ENCODE measurements at places on chromosomes 7 and 10.
A peak's percentile ranks its signal among the peaks of the same experiment; 100 is the strongest.

DNA sequence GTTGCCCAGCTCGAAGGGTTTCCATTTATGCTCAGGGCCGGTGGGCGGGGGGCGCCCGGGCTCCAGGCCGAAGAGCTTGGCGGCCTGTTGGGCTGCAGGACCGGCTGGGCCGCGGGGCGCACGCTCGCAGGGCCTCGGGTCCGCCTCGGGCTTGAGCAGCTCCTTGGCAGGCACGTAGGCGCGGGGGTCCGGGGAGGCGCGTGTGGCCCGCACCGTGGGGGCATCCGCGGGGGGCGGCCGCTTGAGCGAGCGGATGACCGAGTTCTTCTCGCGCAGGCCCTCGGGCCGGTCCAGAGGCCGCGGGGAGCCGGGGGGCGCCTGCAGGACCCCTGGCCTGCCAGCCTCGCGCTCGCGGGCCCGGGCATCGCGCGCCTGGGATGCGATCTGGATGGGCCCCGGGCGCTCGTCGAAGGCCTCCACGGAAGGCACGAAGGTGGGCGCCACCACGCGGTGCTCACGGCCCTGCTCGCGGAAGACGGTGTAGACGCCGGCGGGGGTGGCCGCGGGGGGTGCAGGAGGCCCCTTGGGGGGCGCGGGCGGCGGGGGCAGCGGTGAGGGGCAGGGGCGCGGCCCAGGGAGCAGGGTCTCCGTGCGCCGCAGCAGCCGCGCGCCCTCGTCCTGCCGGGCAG is 35.2 kb downstream of the TNRC18 start:
- DNase-seq, result no peak

DNA sequence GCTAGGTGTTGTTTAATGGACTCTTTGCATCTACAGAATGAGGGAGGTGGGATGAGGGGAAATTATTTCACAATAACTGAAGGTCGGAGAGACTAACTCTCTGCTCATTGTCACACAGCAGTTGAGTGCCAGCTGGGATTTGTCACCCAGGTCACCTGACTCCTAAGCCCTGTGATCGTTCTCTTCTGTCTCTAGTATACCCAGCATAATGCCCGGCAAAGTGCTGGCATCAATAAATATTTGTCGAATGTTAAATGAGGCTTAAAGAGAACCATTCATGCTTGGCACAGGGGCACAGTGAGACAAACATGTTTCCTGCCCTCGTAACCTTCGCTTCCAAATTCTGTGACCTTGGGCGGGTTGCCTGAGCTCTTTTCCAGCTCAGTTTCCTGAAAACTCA is 70.8 kb downstream of the TCF7L2 start:
- no peak for DNase-seq

DNA sequence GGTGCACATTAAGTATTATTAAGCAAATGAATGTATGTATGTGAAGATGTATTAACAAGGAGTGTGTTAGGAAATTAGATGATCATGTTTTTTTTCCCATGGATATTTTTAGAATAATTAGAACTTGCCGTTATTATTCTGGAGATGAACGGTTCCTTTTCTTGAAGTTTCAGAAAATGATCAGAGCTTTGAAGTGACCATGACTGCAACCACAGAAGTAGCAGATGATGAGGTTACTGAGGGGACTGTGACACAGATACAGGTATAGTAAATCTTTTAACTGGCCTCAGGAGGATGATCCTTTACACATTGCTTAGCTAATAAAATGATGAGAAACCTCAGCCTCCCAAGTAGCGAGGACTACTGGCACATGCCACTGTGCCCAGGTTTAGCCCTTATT is 18.6 kb downstream of the DMTF1 start:
- no peak for DNase-seq

- no peak for DNase-seq
Observed at GRCh38 chr10:72484521-72484920, 129.8 kb upstream of the DNAJB12 start.

DNA sequence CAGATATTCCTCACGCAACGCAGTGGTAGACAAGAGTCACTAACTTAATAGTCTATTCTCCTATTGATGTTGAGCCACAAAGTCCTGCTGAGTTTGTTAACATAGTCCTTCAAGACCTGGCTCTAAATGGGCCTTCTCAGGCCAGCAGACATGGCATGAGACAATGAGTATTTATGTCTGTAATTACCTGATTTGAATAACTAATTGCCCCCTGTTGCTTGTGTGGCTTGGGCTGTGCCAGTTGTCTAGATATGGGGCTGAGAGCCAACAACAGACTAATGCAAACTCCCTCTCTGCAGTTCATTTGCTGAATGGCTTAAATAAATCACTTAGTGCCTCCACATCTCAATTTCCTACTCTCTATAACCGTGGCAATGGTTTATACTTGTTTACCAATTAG is 65.5 kb upstream of the VWC2 start:
- no peak for DNase-seq

GRCh38 chr7:141073641-141074161 is at the start of gene TMEM178B:
Gene TMEM178B (plus strand): TSS chr7:141074064.
- peak; percentile 14 for DNase-seq

- DNase-seq, result no peak
Observed at GRCh38 chr7:81657551-81657950, 112.3 kb downstream of the HGF start.

- DNase-seq, result no peak
Observed at GRCh38 chr10:120634659-120635058, 177.6 kb downstream of the PLPP4 start.

- no peak for DNase-seq
Observed at GRCh38 chr7:147937428-147937827, 653.1 kb upstream of the C7orf33 start.

- no peak for DNase-seq
Observed at GRCh38 chr10:72665925-72666324, 26.0 kb upstream of the MCU start.

- no peak for DNase-seq
Observed at GRCh38 chr7:126501617-126502016, 751.1 kb downstream of the GRM8 start.

DNA sequence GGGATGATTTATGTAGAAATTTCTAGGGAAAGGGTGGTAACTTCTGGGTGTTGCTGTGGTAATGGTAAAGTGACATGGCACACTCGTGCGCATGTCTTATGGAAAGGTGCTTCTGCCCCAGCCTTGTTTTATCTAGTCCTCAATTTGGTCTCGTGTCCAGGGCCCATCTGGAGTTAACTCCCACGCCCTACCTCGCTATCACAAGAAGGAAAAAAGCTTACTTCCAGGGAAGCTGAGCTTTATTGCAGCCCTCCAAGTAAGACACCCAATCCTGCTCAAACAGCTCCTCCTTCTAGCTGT is 611.8 kb downstream of the TNS3 start:
- DNase-seq, result no peak

GRCh38 chr10:95245425-95246055 is 45.3 kb downstream of the PDLIM1 start:
- no peak for DNase-seq

DNA sequence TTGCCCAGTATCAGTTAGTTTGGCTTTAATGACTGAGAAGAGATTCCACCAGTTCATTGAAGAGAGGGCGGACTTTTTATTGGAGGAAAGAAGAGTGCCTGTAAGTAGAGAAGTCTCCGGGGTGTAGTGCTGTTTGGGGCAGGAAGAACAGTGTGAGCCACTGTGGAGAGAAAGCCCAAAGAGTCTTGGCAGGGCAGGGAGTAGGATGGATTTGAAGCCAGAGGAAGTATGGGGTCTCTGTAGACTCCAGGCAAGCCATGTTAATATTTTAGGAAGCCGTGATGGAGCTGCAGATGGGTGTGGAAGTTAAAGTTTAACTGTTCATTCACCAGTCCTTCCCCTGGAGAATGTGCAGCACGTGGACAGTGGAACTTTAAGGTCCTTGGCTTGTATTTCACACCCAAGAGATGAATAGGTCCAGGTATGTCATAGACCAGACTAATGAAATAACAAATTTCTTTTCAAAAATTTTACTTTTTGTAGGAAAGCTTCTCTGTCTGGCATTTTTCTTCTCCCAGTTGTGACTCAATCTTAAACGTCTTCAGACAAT is 54.1 kb downstream of the TCF7L2 start:
- DNase-seq, result no peak

- no peak for DNase-seq
Observed at GRCh38 chr10:46077141-46077554, 31.1 kb upstream of the MSMB start.

GRCh38 chr7:110987127-110987693 is 103.7 kb upstream of the LRRN3 start:
- DNase-seq, result no peak

GRCh38 chr10:118948786-118949185 is 80.7 kb upstream of the NANOS1 start:
- no peak for DNase-seq

DNA sequence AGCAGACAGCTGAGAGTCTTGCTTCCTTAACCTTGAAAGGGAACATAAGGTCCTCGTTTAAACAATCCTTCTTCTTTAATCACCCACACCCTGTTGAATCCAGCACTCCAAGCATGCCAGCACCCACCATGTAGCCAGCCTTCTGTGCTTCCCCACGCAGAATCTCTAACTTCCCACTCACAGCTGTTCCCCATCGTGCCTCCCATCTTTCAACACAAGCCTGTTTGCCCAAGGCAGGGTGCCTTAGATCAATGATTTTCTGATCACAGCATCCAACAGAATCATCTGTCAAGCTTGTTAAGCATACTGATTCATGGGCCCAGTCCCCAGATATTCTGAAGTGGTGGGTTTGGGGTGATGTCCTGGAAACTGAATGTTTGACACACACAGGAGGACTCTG is 530.8 kb downstream of the SH2D4B start:
- no peak for DNase-seq

GRCh38 chr7:47480576-47481538 is 101.1 kb downstream of the TNS3 start:
- DNase-seq, result no peak

- DNase-seq, result no peak
Observed at GRCh38 chr7:8216334-8216690, 45.7 kb downstream of the ICA1 start.

DNA sequence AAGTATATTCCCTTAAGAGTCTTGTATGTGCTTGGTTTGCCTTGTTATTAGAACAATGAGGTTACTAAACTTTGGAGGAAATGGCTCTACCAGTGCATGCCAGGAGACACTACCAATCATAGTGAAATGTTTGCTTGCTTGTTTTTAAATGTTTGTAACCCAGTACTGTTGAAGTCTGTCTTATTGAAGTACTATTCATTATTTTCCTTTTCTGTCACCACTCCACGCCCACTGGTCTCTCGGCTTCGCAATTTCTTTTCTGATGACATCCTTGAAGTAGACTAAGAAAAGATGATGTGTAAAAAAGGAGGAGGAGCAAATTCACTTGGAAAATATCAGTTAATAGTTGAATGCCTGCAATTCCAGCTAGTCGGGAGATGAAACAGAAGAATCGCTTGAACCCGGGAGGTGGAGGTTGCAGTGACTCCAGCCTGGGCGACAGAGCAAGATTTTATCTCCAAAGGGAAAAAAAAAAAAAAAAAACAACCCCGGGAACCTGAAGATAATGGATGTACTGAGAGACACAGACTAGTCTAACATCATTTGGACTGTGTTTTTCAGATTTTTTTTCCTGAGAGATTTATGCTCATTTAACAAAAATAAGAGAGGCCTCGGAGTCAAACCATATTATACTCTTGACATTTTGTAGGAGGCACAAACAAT is 959.4 kb downstream of the PCDH15 start:
- no peak for DNase-seq

DNA sequence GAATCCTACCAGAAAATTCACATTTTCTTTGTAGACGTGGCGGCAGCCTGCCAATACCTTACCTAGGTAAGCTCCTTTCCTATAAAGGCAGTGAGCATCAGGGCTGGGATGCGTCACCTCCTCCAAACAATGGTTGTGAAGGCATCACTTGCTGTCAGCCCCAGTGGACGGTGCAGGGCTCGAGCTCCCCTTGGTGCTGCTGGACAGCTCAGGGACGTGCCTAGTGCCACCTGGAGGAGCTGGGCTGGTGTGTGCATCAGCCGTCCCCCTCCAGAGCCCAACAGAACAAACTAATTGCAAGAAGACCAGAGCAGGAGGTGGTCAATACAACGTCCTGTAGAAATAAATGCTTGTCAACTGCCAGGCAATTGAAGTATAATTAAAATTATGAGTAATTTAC is 517.5 kb upstream of the FOXK1 start:
- no peak for DNase-seq

- no peak for DNase-seq
Observed at GRCh38 chr10:72218325-72218724, 2.2 kb upstream of the ASCC1 start.

GRCh38 chr10:112374724-112375541 is 1.0 kb downstream of the ACSL5 start:
- DNase-seq, result no peak

- no peak for DNase-seq
Observed at GRCh38 chr7:133827707-133828623, 299.2 kb upstream of the LRGUK start.

- no peak for DNase-seq
Observed at GRCh38 chr7:118759921-118760320, 535.4 kb downstream of the ANKRD7 start.

DNA sequence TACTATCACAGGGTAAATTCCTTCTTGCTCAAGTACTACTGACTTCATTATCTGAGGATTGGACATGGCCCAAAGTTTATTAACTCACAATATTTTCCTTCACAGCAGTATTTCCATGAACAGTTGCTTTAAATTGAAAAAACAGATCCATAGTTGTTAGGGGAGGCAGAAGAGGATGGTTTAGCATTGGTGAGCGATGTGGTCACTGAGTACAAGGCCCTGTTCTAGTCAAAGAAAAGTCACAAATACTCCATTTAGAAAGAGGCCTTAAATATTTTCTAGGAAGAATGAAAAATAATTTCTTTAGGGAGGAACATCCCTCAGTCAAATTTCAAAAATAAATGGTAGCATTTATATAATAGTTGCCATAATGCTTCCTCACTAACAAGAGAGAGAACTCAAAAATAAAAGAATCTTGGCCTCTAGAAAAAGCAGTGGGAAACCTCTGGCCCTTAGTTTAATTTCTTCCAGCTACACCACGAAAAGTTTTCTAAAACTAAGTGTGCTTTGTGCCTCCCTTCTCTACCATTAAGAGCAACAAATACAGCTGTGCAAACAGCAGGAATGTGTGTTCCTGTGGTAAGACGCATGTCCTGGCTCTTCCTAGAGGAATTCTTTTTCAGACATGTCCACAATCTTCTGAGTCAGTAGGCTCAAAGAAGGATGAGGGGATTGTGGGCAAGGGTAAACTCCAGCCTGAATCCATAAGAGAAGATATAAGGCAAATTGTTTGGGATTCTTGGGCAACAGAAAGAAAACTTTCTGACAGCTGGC is 105.7 kb downstream of the HOXA1 start:
- DNase-seq, result no peak

DNA sequence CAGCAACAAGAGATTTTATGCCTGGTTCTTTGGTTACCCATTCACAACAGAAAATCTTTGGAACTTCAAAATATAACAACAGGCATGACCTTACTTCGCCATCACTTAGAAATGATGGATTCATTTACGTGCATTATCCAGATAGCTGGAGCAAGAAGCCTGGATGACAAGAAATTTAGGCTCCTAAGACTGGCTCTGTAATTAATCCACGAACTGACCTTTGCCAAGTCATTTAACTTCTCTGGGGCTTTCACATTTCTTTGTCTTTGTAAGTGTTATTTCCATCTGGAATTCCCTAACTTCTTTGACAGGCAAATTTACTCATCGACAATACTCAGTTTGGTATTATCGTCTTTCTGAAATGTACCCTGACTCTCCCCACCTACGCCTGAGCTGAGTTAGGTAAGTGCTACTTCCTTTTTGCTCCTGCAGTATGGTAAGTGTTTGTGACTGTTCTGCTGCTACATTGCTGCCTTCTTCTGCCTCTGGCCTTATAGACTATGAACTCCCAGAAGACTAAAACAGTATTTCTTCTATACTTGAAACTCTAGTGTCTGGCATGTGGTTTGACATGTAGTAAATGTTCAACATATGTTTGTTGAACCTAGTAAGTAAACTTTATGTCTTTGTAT is 5.5 kb upstream of the MDFIC start:
- DNase-seq, result peak; percentile 46
